PC-3 (cell line): ENCODE measurements at places on chromosomes 12 and 14.

- H3K4me1 ChIP-seq: no peaks in the 10 kb centered on the region
- no peak overlapping the region for H3K4me3 ChIP-seq
- DNase-seq: peak; percentile 75
- no peak overlapping the region for H3K27ac ChIP-seq
- no peaks in the 10 kb centered on the region for H3K36me3 ChIP-seq
Measured at GRCh38 chr12:94725375-94726168, 75.2 kb upstream of the TMCC3 start.

GRCh38 chr12:11895421-11896078, 175.2 kb upstream of the BCL2L14 start:
- DNase-seq: no peak
- no peak overlapping the region for H3K27ac ChIP-seq
- no peaks in the 10 kb centered on the region for H3K27me3 ChIP-seq

GRCh38 chr12:55729819-55730818, 1.3 kb upstream of the CD63 start:
- H3K27ac ChIP-seq: peak overlapping the region; percentile 98
- H3K27me3 ChIP-seq: no peaks in the 10 kb centered on the region
- peak overlapping the region; percentile 88 for H3K4me3 ChIP-seq
- peaks cover 12% of the 10 kb centered on the region for H3K36me3 ChIP-seq
- peaks cover 24% of the 10 kb centered on the region for H3K4me1 ChIP-seq

GRCh38 chr12:105120551-105120950, 13.0 kb downstream of the WASHC4 start:
- peaks cover 8% of the 10 kb centered on the region for H3K4me1 ChIP-seq
- H3K27ac ChIP-seq: no peak overlapping the region
- H3K4me3 ChIP-seq: no peak overlapping the region
- DNase-seq: peak; percentile 57
- peaks cover 63% of the 10 kb centered on the region; the same call in 1 of the 2 replicates for H3K36me3 ChIP-seq
- no peaks in the 10 kb centered on the region for H3K27me3 ChIP-seq

GRCh38 chr12:8779862-8780261, 42.6 kb upstream of the A2ML1 start:
- no peak overlapping the region for H3K27ac ChIP-seq
- H3K4me3 ChIP-seq: no peak overlapping the region
- H3K27me3 ChIP-seq: no peaks in the 10 kb centered on the region
- H3K36me3 ChIP-seq: no peaks in the 10 kb centered on the region
- no peaks in the 10 kb centered on the region for H3K4me1 ChIP-seq

GRCh38 chr14:83874662-83875061, 1655.3 kb upstream of the FLRT2 start:
- no peaks in the 10 kb centered on the region for H3K4me1 ChIP-seq
- no peaks in the 10 kb centered on the region for H3K36me3 ChIP-seq
- no peaks in the 10 kb centered on the region for H3K27me3 ChIP-seq
- DNase-seq: no peak
- H3K4me3 ChIP-seq: no peak overlapping the region
